Progenitor cell of endocrine pancreas (in vitro differentiated cells): ENCODE measurements at places on chromosomes 5 and 9.

DNA sequence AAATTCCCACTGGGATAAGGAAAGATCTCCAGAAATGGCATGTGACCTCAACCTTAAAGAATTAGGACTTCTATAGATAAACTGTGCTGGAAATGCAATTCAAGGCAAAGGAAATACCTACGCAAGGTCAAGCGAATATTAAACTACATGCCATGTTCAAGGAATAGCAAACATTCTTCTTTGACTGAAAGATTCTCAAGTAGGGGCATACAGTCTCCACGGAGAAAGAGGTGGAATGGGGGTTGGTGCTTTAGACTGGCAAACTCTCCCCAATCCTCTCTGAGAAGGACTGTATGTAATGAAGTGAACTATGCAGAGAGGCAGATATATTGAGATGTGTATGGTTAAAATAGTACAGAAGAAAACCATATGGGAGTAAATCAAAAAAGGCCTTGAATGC, 6.1 kb downstream of the RICTOR start:
- DNase-seq, result no peak

- no peak for DNase-seq
These were observed 7.5 kb upstream of the ANKRD33B start for GRCh38 chr5:10556289-10556807.

GRCh38 chr5:41795125-41795524, 75.1 kb downstream of the OXCT1 start:
- no peak for DNase-seq

GRCh38 chr9:137149942-137150616, 11.1 kb downstream of the GRIN1 start:
- DNase-seq, result no peak

- no peak for DNase-seq
These were observed 7.2 kb upstream of the LIFR start for GRCh38 chr5:38563624-38564023.

- no peak for DNase-seq
These were observed 294.5 kb upstream of the TAS2R1 start for GRCh38 chr5:9924614-9925013.

DNA sequence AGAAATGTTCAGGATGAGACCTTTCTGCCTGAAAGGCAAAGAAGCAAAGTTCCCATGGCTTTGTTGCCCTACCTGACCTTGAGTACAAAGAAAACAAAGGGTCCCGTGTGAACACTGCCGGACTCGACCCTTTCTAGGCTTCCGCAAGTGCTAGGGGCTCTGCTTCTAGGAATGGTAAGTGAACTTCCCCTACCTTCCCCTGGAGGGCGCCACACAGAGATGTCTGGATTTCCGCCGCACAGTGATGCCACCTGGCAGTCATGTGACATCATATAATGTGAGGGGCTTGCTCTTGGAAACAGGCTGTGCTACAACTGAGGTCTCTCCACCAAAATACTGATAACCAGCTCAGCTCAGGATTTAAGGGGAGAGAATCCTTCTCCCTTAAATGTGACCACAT, 56.6 kb downstream of the HSD17B3 start:
- DNase-seq, result no peak

DNA sequence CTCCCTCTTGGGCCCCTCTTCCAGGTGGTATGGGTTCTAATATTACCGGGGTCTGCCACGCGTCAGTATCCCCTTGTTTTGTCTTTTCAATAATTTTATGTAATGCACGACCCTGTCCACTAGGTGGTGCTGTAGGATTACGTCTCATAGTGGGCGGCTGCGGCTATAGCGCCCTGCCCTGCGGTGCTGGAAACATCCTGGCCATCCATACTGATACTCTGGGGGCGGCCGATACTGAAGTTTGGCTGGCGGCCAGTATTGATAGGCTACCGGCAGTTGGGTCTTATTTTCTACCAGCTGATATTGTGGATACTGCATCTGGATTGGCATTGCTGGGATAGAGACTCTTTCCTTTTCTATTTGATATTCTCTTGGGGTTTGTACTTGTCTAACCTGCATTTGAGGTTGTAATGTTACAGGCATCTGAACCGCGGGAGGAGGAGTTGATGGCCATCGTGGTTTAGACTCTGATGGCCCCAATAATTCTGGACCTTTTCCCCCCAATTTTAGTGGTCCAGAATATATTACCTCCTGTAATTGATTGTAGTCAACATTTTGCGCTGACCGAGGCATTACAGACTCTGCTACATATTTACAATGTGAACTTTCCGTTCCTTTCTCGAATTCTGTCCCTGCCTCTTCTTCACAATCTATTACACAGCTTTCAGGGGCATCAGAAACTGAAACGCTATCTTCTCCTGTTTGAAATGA, 3.3 kb upstream of the TMEM141 start:
- DNase-seq, result peak; percentile 70

DNA sequence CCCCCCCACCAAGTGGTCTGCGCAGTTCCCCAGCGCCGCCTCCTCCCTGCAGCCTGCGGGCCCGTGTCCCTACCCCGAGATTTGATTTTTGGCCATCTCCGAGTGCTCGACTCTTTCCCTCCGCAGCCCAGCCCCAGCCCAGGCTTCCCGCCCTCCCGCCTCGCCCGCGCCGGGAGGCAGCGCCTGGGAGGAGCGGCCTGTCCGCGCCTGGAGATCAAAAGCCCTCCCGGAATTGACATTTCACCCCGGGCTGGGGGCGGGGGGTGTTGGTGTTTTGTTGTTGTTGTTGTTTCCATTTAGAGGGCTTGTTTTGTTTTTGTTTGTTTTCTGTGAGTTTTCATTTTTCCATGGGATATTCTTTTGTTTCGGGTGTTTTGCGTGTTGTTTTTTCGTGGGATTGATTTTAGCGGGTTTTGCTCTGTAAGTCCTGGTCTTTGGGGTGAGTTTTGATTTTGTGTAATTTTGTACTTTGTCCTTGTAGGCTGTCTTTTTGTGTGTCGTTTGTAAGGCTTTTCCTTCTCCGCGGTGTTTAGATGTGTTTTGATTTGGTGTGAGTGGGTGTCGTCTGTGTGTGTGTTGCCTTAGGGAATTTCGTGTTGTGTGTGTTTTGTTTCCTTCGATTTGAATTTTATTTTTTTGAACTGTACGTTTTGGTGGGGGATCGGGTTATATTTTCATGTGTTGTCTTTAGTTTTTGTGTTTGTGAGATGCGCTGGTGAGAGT, 1.7 kb upstream of the PAX5 start:
- no peak for DNase-seq

DNA sequence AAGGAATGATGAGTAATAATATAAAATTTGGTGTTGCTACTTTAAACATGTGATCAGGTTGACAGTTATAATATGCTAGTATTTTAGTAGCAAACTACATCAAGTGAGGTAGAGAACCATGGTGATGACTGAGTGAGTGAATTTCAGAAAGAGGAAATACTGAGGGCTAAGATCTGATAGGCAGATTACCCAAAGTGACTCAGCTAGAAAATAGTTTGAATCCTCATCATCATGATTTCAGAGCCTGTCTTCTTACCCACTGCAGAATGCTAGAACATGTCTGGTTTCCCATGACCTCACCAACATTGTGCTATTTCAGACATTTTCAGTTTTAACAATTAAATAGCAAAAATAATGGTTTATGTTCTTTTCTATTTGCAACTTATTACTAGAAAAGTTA, 602.1 kb downstream of the TAF11L14 start:
- DNase-seq, result no peak

DNA sequence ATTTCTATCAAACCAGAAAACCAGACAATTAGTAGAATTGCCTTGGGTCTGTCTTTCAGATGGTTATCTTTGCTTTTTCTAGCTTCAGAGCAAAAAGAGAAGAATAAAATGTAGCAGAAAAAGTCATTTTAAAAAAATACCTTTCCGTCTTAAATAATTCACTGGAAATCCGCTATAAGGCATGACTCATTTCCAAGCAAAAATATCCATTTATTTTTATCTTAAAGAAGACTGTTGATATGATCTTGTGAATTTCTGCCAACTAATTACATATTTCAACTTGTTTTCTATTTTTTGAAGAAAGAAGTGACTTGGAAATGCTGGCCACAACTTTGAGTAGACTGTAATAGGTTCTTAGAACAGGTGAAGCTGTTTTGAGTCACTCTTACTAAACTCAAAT, 83.7 kb downstream of the VCAN start:
- no peak for DNase-seq

DNA sequence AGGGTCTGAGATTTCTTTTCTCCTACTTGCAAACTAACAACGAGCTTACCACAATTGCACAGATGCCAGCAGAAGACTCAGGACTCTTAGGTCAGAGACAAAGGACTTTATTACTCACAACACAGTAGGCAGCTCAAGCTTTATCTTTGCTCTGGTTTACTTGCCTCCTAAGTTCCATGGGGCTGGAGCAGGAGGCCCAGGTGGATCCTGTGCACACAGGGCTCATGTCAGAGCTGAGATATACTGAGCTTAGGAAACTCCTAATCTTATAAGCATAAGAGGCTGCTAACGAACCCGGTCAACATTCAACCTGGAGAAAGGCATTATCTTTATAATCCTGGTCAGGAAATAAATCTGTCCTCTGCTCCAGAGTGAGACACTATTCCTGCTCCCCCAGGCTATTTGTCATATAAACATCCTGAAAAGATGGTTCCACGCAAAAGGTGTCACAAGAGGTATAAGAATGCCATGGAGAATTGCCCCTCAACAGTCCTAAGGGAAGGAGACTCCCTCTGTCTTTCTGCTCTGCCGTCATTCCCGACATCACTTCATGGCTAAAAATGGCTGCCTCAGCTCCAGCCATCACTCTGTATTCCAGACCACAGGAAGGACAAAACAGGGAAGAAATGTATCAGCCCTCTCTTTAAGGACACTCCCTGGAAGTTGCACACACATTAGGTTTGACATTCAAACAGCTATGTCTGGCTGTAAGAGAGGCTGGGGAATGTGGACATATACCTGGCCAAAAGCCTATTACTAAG, 16.2 kb downstream of the DUSP1 start:
- DNase-seq, result no peak

GRCh38 chr5:64831996-64832395, 63.3 kb downstream of the CWC27 start:
- no peak for DNase-seq

DNA sequence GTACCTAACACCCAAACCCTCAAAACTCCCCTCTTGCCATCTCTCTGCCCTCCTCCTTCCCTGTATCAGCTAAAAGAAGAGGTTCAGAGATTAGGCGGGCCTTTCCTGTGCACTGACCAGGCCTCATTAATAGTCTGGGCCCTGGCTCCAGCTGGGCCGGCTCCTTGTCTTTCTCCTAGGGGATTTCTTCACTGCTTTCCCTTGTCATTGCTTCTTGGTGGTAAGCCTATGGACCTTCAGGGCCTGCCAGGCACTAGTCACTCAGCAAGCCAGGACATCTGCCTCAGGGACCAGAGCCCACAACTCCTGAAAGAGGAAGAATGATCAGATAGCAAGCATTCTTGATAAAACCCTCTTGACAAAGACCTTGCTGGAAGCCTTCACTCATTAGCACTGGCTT, 50.9 kb downstream of the MRRF start:
- DNase-seq, result no peak

DNA sequence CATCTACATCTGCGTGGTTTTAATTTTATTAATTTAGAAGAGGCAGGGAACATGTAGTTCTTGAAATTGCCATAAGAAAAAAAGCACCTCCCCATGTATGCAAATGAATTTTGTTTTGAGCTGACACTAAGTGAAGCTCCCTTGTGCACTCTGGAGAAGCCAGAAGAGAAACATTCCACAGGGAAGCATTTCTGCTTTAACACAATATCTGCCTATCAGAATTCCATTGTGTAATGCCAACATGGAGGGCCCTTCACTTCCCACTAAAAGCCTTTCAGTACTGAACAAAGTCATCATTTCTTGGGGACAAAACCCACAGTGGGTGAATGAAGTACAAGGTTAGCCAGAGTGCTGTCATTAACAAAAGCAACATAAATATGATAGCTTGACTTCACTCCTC, 59.7 kb downstream of the PRELID2 start:
- no peak for DNase-seq

GRCh38 chr9:109908459-109909390, 128.7 kb downstream of the PALM2AKAP2 start:
- no peak for DNase-seq

DNA sequence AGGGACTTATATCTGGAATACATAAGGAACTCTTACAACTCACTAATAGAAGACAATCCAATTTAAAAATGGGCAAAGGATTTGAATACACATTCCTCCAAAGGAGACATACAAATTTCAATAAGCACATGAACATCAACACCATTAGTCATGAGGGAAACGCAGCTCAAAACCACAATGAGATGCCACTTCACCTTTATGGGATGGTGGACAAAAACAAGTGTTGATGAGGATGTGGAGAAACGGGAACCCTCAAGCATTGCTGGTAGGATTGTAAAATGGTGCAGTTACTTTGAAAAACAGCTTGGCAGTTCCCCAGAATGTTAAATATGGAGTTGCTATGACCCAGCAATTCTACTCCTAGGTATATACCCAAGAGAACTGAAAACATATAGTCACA, 72.7 kb upstream of the IER5L start:
- no peak for DNase-seq

DNA sequence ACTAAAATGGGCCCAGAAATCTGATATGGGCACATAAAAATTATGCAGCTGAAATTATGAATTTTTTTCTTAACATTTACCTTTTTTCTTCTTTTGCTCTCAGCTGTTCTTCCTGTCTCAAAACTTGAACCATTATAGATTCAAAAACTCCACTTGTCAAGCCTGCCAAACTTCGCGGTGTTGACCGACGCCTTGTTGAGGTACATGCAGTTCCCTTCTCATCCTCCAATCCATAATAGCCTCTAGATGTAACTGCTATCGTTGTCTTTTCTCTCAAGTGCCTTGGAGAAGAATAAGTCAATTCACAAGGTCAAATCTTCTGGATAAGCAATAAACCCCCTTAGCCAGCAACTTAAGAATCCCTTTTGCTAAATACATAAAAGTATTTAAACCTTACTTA, 27.2 kb downstream of the RANBP6 start:
- DNase-seq, result no peak

DNA sequence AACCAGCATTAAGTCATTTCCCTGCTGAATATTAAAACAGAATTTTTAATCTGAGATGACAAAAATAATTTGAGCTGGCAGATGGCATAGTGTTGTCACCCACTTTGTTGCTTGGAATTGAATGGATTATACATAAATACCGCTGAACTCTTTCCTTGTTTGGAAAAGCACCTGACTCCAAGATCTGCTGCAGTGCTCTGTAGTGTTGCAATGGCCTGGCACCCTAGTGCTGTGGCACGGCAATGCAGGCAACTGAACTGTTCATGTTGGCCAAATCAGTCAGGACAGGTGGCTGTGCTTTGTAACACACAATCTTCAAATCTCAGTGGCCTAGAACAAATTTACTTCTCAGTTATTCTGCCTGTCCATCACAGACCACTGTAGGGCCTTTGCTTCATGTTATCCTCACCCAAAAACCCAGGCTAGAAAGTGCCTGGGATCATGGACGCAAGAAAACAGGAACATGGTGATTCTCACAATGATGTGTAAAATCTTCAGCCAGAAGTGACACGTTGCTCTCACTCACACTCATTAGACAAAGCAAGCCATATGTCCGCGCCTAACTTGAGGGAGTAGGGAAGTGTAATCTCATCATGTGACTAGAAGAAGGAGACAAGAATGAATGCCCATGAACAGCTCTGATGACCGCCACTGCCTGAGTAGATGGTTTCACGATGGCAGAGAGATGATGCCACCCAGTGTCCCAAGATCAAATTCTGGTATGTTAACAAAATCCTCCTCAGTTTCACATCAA, 191.9 kb upstream of the PUM3 start:
- DNase-seq, result no peak
